ENCODE measurements at places on chromosomes 6 and 20.

- no peak for DNase-seq
Observed at GRCh38 chr6:27321901-27322300, 9.8 kb upstream of the POM121L2 start.

GRCh38 chr20:13819885-13820645, 35.2 kb downstream of the NDUFAF5 start:
- no peak for DNase-seq

GRCh38 chr20:2751347-2751877, 49.0 kb downstream of the CPXM1 start:
- DNase-seq = no peak

- no peak for DNase-seq
Observed at GRCh38 chr6:79440598-79440997, 96.6 kb downstream of the LCA5 start.

DNA sequence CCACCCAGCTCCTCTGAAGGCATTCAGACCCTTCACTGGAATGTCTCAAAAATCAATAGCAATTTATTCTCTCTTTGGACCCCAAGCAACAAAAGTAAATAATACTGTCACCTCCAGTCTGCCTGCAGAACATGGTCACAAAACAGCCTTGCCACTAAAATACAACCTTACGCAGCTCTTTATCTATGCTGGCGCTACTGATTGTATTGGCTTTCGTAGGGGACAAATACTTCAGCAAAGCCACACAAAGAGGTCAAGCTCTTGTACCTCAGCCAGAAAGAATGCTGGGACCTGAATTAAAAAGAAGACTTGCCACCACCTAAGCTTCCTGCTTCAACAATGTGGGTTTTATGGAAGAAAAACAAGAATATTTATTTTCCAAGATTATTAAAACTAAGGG, 57.2 kb downstream of the PRKN start:
- no peak for DNase-seq

Data from hippocampal formation (tissue), 2 donors.